Non-pigmented ciliary epithelial cell (primary cell): ENCODE measurements at places on chromosomes 1 and 21.
A peak's percentile ranks its signal among the peaks of the same experiment; 100 is the strongest.

DNA sequence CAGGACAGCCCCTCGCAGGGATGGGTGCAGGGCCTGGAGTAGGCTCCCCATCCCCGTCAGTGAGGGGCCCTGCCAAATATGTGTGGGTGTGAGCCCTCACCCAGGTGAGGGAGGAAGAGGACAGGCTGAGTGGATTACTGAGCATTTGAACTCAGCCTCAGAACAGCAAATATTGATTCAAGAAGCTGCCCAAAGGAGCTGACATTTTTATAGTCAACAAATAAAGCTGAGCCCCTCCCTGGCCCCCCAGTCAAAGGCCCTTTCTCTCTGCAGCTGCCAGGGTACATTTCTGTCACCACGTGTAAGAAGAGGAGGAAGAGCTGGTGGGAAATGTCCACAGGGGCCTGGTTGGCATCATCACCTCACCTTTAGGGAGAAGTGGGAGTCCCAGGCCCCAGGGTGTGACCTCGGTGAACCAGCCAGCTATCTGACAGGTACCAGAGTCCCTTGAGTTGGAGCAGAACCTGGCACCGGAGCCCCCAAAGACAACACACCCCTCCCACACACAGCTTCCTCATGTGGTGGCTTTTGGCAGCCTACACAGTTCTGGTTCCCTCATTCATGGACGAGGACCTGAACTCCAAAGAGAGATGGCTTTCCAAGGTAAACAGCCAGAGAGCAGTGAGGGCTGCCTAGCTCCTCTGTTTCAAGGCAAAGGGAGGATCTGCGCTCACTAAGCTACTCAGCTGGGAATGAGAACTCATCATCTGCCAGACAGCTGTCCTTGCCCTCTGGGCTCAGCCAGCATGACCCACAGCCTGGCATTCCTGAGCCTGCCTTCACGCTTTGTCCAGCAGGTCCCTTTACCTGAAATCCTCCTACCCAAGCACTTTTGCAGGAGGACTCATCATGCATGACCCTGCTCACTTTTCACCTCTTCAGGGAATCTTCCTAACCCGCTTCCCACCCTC, 43.0 kb upstream of the TENT5C start:
- no peak for DNase-seq

DNA sequence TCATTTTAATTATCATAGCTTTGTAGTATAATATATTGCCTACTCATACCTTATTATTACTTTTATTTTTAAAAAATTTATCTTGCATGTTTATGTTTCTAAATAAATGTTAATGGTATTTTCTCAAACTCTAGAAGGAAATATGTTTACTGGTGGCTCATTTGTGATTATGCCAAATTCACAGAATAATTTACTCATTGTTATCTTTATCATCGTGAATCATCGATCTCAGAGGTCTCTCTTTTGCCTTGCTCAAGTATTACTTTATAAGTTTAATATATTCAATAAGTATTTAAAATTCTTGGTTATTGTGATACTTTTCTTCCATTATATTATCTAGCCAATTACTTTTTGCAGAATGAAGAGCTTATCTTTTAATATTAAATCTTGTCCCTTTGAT, 836.7 kb upstream of the ADAMTS5 start:
- no peak for DNase-seq

DNA sequence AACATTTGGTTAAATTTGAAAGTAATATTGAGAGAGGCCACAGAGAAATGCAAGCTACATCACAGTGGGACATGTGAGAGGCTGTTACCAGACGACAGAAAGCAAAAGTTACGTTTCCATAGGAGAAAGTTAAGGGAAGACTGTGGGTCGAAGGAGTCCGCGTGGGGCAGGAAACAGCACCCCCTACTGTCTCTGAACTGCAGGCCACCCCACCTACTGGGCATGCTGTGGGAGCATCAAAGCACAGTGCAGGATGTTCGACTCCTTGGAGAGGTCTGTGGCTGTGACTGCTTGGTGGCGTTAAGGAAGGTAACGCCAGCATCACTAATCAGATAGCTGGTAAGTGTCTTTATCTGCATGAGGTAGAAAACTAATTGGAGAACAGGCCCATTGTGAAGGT, 123.9 kb downstream of the PTBP2 start:
- DNase-seq = no peak

DNA sequence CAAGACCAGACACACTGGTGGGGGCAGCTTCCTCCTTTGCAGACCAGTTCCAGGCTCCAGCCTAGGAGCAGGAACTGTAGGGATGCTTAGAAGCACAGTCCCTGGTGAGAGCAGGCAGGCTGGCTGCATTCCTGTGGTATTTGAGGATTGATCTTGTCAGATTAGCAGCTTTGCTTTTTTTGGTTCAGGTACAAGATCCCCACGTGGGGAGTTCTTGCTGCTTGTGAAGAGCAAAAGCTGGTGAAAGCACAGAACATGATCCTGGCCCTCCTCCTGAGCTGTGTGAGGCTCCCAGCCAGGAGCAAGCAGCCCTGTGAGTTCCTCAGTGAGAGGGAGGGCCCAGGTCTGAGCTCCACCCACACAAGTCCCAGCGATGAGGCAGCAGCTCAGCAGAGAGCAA, 75.3 kb upstream of the ARTN start:
- DNase-seq = peak; percentile 98

DNA sequence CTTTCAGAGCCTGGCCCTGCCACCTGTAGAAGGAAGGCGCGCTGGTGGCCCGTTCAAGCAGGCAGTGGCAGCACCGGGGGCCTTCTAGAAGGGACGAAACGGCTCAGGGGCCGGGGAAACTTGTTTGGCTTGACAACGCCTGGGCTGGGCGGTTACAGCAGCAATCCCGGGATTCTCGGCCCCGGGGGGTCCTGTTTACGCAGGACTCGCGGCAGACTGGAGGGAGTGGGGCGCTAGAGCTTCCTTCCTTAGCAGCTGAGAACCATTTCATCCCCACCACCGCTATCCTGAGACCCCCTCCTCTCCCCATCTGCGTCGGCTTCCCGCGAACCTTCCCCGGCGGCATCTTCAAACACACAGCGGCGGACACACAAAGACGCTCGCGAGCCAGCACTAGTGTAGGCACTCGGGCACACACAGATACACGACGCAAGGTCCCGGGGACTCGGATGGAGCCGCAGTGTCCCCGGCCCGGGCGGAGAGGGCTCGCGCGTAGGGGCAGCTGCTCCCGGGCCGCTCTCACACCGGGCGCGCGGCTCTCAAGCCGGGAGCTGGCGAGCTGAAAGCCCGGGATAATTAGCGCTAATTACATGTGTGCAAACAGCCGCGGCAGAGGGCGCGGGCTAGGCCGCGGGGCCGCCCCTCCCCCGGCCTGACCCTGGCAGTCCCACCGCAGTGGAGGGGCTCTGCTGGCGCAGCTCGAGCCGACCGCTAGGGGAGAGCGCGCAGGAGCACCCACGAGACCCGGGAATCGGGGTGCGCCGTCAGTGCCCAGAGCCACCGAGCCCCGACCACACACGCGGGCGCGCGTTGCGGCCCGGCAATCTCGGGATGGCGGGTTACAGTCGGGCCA, 271.4 kb downstream of the FOXD2 start:
- DNase-seq = no peak

GRCh38 chr1:151570819-151571218, 30.7 kb downstream of the TUFT1 start:
- no peak for DNase-seq

- DNase-seq = no peak
These were observed 1600.6 kb downstream of the PLA2G4A start for GRCh38 chr1:188429386-188429785.

DNA sequence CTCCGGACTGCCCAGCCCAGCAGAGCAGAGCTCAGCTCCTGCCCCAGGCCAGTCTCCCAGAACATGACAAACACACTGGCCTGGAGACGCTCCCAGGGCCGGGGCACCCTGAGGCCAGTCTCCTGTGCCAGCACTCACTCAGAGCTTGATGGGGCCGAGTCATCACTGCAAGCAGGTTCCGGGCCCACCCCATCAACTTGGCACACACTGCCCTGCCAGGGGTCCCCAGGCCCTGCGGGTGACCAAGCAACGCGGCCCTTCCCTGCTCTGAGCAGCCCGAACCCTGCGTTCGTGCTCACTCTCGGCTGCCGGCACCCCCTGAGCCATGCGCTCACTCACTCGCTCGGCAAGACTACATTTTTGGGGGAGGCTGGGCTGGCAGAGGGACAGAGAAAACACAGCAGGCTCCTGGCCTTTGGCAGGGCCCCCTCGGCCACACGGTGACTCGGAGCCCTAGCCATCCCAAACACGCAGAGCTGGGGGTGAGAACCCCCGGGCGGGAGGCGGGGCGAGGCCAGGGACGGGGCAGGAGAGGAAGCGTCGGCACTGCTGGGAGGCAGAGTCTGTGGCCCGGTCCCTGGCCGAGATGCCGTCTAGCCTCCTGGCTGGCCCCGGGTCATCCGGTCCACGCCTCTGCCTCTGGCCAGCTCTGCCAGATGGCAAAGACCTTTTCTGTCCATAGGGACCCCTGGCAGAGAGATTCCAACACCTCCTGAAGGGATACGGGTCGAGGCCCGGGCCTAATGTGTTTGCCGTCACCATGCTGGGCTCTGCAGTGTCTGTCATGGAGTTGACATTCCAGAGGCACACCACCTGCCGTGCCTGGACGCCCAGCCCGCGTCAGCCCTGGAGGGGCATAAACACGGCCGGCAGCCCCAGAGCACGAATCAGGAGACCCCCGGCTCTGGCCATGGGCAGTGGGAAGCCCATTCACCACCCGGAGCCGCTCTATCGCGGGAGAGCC, 68.0 kb downstream of the MEGF6 start:
- DNase-seq = peak; percentile 15

- no peak for DNase-seq
These were observed 756 bp downstream of the RLF start for GRCh38 chr1:40161888-40162397.

GRCh38 chr1:10832703-10833102, 36.3 kb upstream of the CASZ1 start:
- DNase-seq = no peak

- no peak for DNase-seq
These were observed 105.4 kb downstream of the CENPF start for GRCh38 chr1:214708321-214708955.

DNA sequence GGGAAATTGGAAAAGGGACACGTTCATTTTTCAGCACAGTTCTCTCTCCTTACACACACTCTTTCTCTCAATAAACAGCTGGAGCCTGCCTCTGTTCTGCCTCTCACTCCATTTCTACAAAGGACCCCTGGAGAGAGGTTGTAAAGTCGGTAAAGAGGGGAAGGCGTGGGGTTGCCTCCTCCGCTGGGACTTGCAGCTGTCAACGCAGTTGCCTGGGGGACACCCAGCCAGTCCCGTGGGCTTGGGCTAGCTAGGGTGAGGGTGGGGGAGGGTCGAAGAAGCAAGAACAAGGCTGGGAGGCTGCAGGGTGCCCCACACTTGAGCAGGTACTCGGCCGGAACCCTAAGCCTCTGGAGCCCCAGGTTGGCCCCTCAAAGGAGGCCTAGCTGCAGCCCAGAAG, 27.6 kb downstream of the C1orf216 start:
- DNase-seq = no peak

DNA sequence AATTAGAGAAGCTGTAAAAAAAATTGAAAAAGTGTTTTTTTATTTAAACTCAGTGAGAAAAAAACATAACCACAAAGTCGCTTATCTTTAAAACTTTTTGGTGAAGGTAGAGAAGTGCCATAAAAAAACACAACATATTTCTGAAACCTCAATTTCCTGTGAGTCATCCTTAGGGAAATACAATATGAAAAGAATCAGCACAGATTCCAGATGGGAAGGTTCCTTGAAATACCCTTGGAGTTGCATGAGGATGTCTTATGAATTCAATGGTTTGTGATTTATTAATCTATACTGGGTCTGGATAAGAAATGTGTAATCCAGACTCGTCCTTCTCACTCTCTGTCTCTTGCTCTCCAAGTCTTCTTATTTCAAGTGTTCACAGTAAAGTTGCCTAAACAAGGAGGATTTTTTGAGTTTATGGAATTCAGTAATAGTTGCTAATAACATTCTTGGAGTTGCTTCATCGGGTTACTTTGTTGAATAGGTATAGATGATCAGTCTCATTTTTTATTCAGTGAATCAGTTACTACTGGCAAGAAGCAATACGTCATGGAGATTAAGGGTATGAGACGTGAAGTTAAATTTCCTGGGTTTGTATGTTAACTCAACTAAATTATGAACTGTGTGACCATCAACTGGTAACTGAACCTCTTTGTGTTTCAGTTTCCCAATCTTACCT, 191.4 kb downstream of the KCNK2 start:
- peak; percentile 63 for DNase-seq

DNA sequence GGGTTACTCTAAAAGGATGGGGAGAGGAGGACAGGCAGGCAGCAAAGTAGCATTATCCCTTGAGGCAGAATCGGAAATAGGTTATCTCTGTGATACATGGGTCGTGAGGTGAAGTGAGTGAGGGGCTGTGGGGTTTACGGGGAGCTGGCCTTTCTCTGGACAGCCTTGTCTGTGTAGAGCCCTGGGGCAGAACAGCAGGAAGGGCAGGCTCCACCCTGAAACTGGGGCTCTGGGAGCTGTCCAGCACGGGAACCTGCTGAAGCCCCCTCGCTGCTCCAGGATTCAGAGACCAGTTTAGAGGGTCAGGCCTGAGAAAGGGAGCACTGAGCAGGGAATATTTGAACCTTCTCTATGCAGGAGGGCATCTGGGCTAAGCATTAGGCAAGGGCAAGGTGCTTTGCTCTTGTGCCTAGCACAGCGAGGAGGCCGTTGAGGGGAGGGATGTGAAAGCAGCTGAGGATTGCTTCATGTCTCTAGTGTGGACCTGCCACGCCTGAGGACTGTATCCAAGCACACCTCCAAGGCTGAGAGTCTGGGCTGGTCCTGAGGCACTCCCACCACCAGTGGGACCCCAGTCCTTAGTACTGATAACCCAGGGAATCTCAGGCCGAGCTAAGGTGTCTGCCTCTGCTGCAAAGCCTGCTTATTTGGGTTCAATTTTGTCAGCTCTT, 55.8 kb downstream of the NAV1 start:
- no peak for DNase-seq

DNA sequence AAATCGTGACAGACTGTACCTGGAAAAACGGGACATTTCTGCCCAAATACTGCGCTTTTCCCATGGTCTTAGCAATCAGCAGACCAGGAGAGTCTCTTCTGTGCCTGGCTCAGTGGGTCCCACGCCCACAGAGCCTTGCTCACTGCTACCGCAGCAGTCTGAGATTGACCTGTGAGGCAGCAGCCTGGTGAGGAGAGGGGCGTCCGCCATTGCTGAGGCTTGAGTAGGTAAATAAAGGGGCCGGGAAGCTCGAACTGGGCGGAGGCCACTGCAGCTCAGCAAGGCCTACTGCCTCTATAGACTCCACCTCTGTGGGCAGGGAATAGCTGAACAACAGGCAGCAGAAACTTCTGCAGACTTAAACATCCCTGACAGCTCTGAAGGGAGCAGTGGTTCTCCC, 203.1 kb downstream of the DENND1B start:
- no peak for DNase-seq

GRCh38 chr1:234924450-234925355, 203.9 kb downstream of the TOMM20 start:
- DNase-seq = no peak
